Neural crest cell (in vitro differentiated cells): ENCODE measurements at places on chromosomes 3 and 15. TPM values are rescaled to one million over a fixed set of nuclear protein-coding genes. Genes with fewer than 3 reads are reported as not detected.

The RTP4 gene
- not detected in 2 replicates for total RNA-seq

- peaks cover 6% of the 10 kb centered on the region for H3K4me1 ChIP-seq
- H3K36me3 ChIP-seq = no peaks in the 10 kb centered on the region
- H3K4me3 ChIP-seq = no peak overlapping the region
- H3K27ac ChIP-seq = no peak overlapping the region
These were observed 929.6 kb downstream of the EPHA3 start for GRCh38 chr3:90036939-90037469.

GRCh38 chr15:67613708-67614107, 71.2 kb downstream of the MAP2K5 start:
- no peaks in the 10 kb centered on the region for H3K27me3 ChIP-seq
- H3K36me3 ChIP-seq = no peaks in the 10 kb centered on the region
- no peak overlapping the region for H3K27ac ChIP-seq
- DNase-seq = no peak

DNA sequence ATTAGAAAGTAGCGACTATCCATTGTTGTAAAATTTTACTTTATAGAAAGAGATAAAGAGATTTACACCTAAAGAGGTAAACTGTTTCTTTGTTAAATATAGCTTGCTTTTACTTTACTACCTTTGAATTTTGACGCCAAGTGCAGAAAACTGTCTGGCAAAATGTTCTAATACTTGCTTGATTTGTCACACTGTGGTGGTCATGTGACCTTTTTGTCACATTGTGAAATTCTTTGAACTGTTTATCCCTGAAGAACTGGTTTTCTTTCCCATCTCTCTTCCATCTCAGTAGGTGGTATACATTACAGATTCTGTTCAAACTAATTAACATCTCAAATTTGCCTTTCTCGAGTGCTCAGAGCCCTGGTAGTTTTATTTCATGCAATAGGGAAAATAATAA, 327.4 kb downstream of the NAALADL2 start:
- no peak overlapping the region for H3K4me3 ChIP-seq
- no peak for DNase-seq
- H3K36me3 ChIP-seq = no peaks in the 10 kb centered on the region
- H3K4me1 ChIP-seq = peaks cover 9% of the 10 kb centered on the region

- H3K4me1 ChIP-seq = no peaks in the 10 kb centered on the region
- DNase-seq = no peak
- H3K27me3 ChIP-seq = no peaks in the 10 kb centered on the region
- H3K27ac ChIP-seq = no peak overlapping the region
- H3K36me3 ChIP-seq = no peaks in the 10 kb centered on the region
- no peak overlapping the region for H3K4me3 ChIP-seq
These were observed 436.7 kb upstream of the CFAP20DC start for GRCh38 chr3:59486520-59486919.

- peaks cover 31% of the 10 kb centered on the region for H3K27me3 ChIP-seq
- H3K27ac ChIP-seq = peak overlapping the region; percentile 83
- peaks cover 52% of the 10 kb centered on the region for H3K4me1 ChIP-seq
- peak; percentile 7 for DNase-seq
- peaks cover 14% of the 10 kb centered on the region for H3K36me3 ChIP-seq
These were observed 1.4 kb downstream of the ST6GAL1 start for GRCh38 chr3:186931532-186932280.

- DNase-seq = no peak
- H3K27ac ChIP-seq = no peak overlapping the region
- no peak overlapping the region for H3K4me3 ChIP-seq
- H3K27me3 ChIP-seq = no peaks in the 10 kb centered on the region
- no peaks in the 10 kb centered on the region for H3K4me1 ChIP-seq
These were observed 33.3 kb upstream of the GPR171 start for GRCh38 chr3:151236316-151236715.

DNA sequence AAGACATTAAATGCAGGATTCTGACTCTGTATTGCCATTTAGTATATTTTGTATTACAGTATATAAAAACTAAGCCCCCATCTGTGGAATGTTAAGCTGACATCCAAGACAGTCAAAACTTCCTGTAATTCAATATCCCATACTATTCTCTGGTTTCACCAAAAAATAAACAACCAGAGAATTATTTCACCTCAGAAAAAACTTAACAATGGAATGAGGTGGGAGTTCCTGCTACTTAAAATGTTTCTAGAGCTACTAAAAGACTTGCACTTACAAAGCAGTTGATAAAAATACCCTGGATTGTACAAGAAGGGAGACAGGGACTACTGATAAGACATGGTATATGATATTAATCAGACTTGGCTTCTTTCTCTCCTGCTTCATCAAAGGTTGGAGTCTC, 8.3 kb downstream of the ARL13B start:
- DNase-seq = no peak
- no peak overlapping the region for H3K4me3 ChIP-seq
- no peaks in the 10 kb centered on the region for H3K36me3 ChIP-seq
- H3K4me1 ChIP-seq = no peaks in the 10 kb centered on the region
- H3K27ac ChIP-seq = no peak overlapping the region

- peaks cover 22% of the 10 kb centered on the region for H3K4me1 ChIP-seq
- peak overlapping the region; percentile 85 for H3K27ac ChIP-seq
- peak; percentile 11 for DNase-seq
- no peaks in the 10 kb centered on the region for H3K27me3 ChIP-seq
- H3K4me3 ChIP-seq = peak overlapping the region; percentile 40
These were observed 383.0 kb upstream of the RARB start for GRCh38 chr3:25044762-25045710.

DNA sequence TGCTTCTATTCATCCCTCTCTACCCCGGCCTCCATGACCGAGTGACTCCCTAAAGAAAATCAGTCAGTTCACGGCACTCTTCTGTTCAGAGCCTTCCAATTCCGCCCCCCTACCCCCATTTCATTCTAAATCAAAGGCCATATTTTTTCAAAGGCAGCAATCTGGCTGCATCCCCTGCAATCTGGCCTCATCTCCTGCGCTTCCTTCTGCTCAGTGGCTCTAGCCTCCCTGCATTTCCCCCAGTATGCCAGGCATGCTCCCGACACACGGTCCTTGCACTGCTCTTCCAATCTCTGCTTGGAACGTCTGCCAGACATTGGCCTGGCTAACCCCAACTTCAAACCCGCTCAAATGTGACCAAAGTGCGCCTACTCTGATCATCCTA, 67.7 kb downstream of the EXOG start:
- H3K27me3 ChIP-seq = no peaks in the 10 kb centered on the region
- DNase-seq = no peak
- no peaks in the 10 kb centered on the region for H3K36me3 ChIP-seq
- no peak overlapping the region for H3K27ac ChIP-seq
- H3K4me1 ChIP-seq = no peaks in the 10 kb centered on the region
